ENCODE measurements at places on chromosomes 4 and X.

DNA sequence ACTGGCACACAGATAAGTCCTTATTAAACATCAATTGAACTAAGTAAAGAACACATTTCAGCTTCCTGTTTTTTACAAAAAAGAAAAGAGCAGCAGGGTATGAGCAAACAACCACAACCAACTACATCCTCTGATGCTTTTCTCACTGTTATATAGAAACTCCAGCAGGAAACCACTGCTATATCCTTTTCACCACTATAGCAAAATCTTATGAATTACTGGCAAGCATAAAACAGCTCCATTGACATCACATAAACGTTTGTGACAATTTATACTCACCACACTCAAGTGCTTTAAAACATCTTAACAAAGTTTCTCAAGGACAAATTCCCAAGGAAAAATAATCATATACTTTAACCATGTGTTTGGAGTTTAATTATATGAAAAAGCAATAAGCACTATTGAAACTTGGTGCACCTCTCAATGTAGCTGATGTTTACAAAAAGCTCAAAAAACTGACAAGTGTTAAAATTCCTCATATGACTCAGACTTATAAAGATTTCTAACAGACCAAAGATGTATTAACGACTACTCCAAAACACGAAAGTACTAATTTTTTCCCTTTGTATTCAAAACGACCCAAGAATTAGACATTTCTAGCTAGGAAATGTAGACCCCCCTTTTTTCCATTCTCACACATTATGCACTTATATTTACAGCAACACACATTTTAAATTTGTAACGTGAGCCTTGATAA is 12.9 kb downstream of the GPRIN3 start:
- no peak for DNase-seq

- no peak for DNase-seq
Measured at GRCh38 chr4:101238706-101239105, 108.6 kb downstream of the PPP3CA start.

- no peak for DNase-seq
Measured at GRCh38 chr4:124504431-124504830, 208.1 kb downstream of the ANKRD50 start.

DNA sequence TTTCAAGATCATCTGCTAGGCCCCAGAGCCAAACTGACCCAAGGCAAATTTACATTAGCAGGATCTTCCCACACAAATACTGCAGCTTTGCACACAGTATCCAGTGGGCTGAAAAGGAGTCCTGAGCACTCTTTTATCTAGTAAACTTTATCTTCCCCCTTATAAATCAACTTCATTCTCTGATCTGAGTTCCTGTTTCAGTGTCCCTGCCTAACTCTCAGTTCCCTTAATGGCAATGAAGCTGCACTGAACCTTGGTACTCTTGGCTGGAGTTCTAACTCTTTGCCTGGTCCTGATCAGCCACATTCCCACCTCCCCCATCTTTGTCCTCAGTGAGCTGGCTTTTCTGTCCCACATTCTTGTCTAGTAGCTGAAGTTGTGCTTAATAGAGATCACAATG is 37.4 kb downstream of the EDA2R start:
- no peak for DNase-seq

DNA sequence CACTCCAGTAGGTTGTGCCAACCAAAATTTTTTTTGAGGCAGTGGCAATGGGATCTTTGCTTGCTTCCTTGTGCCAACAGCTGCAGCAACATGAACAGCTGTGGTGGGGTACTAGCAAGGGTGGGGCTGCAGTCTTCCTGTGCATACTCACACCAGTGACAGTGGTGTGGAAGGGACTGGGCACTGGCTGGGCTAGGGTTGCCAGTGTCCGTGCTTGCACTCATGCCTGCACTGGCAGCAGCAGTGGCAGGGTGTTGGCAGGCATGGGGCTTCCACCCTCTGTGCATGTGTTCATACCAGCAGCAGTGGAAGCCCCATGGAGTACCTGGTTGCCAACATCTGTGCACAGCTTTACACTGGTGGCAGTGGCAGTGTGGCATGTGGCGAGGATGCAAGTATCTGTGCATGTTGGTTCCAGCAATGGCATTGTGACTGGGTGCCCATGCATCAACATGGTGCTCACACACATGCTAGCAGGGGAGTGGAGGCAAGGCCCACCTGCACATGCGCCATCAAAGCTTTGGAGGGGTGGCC is 1312.6 kb downstream of the PCDH18 start:
- no peak for DNase-seq

- DNase-seq, result no peak
Measured at GRCh38 chr4:85725721-85726170, 250.8 kb downstream of the ARHGAP24 start.

GRCh38 chr4:2802618-2803531 is 10.0 kb downstream of the SH3BP2 start:
- DNase-seq, result no peak

DNA sequence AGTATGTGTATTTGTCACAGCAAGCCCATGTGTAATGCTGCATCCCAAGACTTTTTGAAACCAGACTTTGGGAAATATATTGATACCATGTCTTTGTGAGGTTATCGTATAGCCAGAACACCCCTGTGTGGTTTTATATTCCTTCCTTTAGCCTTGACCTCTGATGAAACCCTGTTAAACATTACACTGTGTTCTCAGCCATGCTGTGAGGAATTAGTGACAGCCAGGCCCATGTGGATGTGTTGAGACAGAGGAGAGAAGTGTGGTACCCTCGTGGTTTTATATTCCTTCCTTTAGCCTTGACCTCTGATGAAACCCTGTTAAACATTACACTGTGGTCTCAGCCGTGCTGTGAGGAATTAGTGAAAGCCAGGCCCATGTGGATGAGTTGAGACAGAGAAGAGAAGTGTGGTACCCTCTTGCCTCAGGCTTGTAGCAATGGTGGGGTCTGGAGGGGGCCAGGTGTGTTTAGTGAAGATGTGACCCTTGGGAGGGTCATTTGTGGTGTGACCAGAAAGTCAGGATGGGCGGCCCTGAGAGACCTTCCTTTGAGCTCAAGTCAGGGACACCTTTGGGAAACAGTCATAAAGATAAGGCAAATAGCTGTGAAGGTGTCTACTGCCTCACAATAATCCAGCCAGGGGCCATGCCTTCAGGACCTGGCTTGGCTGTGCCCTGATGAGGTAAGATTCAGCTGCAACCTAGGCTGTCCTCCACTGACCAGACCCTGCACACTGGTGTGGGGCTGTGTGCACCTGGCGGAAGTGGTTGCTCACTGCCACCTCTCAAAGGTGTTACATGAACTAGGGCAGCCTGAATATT is 110.0 kb downstream of the IRF2 start:
- DNase-seq, result no peak

DNA sequence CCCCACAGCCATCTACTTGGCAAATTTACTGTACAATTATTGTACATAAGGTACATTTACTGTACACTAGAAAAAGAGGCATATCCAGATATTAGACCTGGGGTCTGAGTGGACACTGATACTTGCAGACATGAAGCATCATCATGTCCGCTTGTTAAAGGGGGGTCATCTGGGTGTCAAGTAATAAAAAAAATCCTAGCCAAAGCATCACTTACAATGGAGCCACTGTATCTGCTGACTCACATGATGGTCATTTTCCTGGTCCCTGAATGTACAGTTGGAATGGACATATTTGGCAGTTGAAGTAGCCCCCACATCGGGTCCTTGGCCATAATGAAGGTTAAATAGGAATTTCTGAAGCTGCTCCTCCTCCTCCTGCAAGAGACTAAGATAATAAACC is 228.8 kb downstream of the THOC2 start:
- DNase-seq, result no peak

DNA sequence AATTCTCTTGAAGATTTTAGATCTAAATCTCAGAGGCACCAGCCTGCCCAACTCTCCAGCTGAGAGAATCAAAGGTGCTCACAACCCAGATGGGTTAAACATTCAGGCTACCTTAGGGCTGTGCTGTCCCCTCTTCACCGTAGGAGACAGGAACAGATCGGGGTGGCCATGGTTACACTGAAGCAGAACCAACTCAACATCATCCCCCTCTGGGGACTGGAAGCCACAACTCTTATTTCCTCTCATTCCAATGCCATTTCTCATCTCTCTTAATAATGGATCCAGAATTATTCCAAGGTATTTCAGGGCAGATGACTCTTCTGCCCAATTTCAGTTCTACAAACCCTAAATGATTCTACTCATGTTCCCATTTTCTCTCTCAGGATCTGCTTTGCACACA is 109.7 kb downstream of the NKX6-1 start:
- DNase-seq, result peak; percentile 11

GRCh38 chr4:168269896-168270295 is 48.7 kb downstream of the DDX60 start:
- DNase-seq, result no peak

DNA sequence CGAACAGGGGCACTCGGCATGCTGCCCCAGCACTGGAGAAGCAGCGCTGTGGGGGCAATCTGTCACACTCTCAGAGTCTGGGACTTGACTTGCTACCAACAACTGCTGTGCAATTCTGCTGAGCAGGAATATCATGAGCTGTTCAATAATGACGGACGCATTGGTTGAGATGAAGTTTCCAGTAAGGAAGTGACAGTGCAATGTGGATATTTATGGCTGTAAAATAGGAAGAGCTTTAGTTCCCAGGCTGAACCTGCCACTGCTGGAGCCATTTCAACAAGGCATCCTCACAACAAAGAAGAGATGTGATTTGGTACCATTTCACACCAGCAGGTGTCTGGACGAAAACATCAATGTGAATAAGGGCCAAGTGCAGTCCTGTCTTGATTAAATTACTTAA is 24.2 kb downstream of the CHST7 start:
- DNase-seq, result no peak

DNA sequence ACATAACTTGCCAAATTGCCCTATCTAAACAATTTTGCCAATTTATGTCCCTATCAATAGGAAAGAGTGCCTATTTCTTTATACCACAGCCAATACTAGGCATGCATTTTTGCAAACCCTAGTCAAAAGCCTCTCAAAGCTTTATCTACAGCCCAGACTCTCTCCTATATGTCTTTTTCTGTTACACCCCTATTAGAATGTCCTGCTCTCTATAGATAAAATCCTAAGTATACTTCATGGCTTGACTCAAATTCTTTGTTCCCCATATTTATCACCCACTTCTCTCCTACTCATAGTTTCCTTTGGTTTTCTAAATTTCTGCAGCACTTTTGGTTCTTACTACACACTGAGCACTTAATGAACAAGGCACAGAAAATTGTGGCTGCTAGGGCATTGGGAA is 38.0 kb downstream of the NUP62CL start:
- DNase-seq, result no peak

GRCh38 chr4:93960450-93960849 is 131.9 kb downstream of the ATOH1 start:
- DNase-seq, result no peak

DNA sequence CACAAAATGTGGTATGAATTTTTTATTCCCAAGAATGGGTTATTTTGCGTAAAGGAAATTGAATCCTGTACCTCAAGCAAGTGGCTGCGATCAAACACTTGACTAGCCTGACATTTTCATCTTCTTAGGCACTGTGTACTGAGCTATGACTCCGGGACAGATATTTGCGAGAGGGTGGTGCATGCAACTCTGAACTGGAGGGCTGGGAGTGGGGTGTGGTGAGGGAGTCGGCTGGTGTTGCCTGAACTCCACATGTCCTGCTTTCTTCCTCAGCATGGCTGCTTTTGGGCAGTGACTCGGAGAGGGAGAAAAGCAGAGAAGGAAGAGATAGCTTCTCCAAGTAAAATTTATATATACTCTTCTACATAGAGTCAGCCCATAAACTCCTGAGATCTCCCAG is 68.5 kb upstream of the GATB start:
- no peak for DNase-seq

DNA sequence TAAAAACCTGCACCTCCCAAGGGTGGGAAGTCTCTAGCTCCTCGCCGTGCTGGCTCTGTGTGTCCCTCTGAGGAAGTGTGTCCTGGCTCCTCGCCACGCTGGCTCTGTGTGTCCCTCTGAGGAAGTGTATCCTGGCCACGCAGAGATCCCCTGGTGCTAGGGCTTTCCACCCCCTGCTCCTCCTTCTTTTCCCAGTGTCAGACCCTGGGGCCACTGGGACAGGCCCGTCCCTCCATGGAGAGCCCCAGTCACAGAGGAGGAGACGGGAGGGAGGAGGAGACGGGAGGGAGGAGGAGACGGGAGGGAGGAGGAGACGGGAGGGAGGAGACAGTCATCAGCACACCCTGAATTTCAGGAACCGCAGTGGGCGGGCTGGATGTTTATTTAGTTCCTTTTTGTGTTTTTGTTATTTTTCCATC is 53.8 kb upstream of the HGFAC start:
- no peak for DNase-seq

DNA sequence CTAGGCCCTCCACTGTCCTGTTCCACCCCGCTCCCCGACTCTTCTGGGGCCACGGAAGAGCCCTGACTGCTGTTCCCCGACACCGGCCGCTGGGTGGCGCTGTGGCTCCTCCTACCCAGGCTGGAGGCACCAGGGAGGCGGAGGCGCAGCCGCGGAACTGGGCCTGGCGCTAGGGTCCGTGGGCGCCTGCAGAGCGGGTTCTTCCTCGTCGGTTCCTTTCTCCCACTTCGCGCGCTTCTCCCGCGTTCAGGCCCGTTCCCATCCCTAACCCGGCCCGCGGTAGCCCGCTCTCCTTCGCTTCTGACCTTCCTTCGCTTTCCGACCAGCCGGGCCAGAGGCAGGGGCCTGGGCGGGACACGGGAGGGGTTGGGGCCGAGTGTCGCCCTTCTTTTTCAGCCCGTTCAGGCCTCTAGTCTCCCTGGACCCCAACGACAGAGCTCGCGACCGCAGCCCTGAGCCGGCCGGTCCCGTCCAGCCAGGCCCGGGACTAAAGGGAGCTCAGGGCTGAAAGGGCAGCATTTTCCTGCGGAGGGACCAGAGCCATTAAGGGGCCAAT is 34.3 kb downstream of the NALF2 start:
- DNase-seq, result no peak

- no peak for DNase-seq
Measured at GRCh38 chrX:9403374-9403773, 61.5 kb upstream of the TBL1X start.

- DNase-seq, result no peak
Measured at GRCh38 chr4:45350438-45350837, 624.1 kb upstream of the GNPDA2 start.

DNA sequence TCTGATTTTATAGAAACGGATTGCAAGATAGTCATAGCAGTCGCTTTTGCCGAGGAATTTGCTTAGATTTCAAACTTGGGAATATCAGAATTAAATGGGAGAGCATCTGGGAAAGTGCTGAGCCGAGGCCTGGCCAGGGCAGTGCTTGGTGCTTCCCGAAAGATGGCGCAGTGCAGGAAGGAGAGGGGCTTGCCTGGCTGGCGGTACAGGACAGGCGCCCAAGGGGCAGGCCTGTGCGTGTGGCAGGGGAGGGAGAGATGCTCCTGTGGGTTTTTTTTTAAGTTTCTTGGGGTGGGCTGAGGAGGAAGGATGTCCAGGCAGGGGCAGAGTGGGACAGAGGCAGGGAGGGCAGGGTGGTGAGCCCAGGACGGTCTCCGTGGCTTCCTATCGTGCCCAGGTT is 241.1 kb downstream of the AFAP1 start:
- no peak for DNase-seq

DNA sequence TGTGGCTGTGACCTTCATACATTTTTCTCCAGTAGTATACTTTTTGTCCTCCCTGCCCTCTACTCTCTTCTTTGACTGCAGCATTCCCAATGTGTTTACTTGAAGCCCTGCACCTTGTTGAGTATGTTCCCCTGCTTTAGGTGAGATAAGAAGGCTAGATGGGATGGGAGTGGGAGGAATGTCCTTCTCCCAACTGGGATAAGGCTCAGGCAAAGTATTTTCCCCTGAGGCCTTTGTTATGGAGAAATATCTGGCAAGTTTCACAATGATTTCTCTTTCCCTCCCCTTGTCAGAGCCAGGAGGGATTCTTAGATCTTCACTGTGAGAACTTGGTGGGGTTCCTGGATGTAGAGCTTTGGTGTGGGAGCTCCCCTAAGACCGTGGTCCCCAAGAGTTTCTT is 131.8 kb downstream of the CLCN5 start:
- no peak for DNase-seq
